ENCODE measurements at places on chromosomes 2 and 18.
A peak's percentile ranks its signal among the peaks of the same experiment; 100 is the strongest.

- DNase-seq: no peak
Measured at GRCh38 chr2:182587831-182588230, 128.2 kb upstream of the DNAJC10 start.

DNA sequence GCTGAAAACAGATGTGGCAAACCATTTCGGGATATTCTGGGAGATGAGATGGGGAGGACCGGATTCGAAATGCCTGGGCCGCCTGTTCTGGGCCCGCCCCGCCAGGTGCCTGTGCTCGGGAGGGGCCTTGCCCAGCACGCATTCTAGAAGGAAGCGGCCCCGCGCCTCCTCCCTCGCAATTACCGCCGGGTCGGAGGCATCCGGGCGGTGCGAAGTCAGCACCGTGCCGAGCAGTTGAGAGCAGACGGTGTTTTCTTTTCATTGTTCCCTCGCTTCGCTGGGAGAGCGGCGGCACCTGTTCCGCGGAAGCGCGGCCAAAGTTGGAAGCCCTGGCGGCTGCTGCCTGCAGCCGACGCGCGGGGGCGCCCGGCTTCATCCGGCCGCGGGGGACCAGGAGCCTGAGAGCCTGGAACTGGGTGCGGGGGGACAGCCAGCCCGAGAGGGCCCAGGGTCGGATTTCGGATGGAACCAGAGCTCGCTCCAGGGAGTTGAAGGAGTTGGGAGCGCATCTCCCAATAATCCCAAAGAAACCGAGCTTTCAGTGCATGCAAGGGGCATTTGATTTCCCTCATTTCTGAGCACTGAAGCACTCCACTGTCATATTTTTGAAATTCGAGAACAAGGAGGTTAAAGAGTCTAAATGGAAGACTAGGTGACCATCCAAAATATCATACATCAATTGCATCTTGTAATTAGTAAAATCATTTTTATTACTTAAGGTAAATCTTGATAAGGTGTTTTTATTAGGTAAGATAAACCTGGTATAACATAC lies 241.8 kb upstream of the RAB12 start:
- peak; percentile 40 for DNase-seq

DNA sequence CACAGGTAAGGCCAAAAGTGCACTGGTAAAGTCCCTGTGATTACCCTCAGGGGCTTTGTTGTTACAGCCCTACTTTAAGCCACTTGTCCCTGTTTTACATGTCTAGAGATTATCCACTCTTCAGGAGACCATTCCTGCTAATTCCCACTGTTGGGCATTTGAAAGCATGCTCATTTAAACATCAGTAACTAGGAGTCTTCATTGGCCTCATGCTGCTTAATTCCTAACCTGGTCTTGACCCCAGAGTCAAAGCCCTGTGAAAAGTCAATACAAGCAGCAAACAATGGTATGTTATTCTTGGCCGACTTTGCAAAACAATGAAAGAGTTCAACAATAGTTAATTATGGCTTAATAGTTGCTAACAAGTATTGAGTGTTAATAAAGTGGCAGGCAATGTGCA lies 23.2 kb downstream of the AFF3 start:
- DNase-seq: no peak

GRCh38 chr18:80200932-80201672 lies 46.2 kb downstream of the PARD6G start:
- DNase-seq: no peak

DNA sequence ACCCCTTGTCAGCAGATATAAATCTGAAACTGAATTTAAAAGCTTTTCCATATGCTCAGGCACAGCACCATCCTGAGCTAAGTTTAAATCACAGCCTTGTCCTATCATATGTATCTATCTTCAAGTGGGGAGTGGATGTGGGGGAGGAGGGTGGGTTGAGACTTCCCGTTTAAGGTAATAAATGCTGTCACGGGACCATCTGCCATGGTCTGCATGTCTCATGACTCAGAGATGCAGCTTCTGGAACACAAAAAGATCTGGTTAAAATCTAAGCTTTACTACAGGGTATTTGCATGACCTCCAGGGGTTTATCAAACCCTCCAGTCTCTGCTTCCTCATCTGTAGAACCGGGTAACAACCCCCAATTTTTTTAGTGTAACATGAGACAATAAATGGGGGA lies 377.7 kb upstream of the ST6GAL2 start:
- no peak for DNase-seq

GRCh38 chr2:99903981-99904380 lies 238.4 kb downstream of the AFF3 start:
- DNase-seq: no peak

DNA sequence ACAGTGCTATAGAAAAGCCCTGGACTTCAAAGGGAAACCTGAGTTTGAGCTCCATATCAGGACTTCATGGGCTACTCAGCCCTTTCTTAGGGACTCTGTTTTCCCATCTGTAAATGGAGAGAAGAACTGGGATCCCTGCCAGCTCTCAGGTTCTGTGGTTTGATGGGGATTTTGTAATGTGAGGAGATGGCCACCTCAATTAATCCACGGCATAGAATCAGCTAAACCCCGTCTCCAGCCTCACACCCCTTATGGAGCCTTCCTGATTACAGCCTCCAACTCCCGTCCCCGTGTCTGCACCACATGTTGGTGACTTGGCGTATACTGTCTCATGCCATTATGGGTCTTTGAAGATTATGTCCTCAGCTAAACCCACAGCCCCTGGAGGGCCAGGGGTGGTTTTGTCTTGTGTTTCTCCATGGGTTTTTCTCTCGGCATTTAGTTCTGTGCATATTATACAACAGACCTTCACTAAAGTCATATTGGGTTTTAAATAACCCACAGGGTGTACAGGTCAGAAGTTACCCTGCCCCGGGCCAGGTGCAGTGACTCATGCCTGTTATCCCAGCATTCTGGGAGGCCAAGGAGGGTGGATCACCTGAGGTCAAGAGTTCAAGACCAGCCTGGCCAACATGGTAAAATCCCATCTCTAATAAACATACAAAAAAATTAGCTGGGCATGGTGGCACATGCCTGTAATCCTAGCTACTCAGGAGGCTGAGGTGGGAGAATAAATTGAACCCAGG lies 63.8 kb upstream of the PPP1CB start:
- no peak for DNase-seq

- DNase-seq: no peak
Measured at GRCh38 chr2:205696331-205696926, 14.1 kb downstream of the NRP2 start.

DNA sequence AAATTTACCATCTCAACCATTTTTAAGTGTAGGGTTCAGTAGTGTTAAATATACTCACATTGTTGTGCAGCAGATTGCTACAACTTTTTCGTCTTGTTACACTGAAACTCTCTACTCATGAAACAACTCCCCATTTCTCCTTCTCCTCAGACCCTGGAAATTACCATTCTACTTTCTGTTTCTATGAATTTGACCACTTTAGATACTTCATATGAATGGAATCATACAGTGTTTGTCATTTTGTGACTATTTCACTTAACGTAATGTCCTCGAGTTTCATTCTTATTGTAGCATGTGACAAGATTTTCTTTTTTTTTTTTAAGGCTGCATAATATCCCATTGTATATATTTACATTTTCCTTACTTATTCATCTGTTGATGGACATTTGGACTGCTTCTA lies 203.8 kb downstream of the PLCL1 start:
- DNase-seq: no peak

DNA sequence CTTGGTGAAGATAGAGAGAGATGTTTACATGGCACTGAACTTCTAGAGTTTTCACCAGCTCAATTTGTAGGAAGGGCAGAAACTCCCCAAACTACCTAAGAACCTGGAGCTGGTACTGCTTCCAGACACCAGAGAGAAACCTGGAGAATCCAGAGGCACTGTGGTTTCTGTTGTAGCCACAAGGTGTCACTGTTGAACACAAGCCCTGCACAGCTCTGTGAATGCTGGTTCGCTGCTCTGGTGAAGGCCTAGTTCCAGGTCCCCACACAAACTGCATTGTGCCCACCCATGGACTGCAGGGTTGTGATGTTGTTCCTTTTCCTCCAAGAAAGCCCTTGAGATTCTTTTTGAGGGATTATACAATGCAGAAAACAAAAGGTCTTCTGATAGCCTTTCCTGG lies 150.5 kb upstream of the HS6ST1 start:
- no peak for DNase-seq

- no peak for DNase-seq
Measured at GRCh38 chr2:158745866-158746382, 49.2 kb upstream of the DAPL1 start.

DNA sequence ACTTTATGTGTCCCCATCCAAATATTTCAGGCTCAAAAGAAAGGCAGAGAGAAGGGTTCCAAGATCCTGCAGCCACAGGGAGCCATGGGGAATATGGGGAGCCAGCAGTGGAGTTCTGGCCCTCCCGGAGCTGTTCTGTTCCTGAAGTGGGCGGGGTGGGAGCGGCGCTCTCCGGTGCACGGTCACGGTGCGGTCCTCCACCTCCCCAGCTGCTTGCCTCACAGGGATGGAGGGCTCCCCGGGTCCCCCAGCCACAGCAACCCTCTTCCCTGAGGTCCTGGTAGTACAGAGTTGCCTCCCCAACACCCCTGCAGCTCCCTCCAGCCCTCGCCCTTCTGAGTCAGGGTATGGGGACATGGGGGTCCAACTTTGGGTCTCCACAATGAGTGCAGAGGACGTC lies 26.2 kb upstream of the SNED1 start:
- no peak for DNase-seq

DNA sequence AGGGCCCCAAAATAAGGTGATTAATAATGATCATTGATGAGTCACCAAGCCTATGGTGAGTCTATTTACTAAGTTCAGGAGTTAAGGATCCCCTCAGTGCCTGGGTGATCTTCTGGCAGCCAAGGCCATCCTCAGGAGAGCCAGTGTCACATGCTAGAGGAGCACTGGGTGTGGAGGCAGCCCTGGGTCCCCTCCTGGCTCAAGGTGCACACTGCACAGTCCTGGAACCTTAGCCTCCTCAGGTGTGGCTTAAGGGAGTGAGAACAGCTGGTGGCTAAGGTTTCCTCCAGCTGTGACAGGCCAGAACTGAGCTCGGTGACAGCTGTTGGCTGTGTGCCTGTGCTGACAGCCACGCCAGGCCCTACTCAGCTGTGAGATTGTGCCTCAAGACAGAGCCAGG lies 52.1 kb upstream of the ACAA2 start:
- no peak for DNase-seq

GRCh38 chr2:136051001-136051724 lies 65.7 kb upstream of the DARS1 start:
- DNase-seq: no peak

DNA sequence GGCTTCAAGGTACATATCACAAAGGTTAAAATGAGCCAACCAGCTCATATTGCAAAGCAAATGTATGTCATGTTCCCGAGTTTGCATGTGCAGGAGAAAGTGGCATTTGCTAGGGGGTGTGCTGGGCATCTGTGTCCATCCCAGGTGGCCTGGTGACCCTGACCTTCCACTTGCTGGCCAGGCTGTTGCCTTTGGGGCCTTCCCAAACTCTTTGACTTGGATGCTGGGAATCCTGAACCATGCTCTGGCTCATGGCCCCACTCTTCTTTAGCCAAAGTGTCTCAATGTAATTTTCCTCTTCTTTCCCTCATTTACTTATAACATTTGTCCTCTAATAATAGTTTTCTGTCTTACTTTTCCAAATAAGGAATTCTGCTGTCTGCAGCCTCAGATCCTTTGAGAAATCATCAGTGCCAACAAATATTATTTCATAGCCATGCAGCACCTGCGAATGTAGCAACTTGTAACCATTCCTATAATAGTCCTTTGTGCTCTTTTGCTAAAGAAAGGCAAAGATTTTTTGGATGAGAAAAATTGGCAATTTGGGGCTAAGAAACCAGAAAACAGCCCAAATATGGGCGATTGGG lies 64.2 kb downstream of the MTCL1 start:
- no peak for DNase-seq

- no peak for DNase-seq
Measured at GRCh38 chr2:179745635-179746256, 115.7 kb downstream of the ZNF385B start.

- DNase-seq: no peak
Measured at GRCh38 chr2:86302320-86302719, 35.1 kb downstream of the REEP1 start.

- no peak for DNase-seq
Measured at GRCh38 chr2:85577063-85577385, 362 bp upstream of the VAMP8 start.

GRCh38 chr18:29616867-29617266 lies 1425.7 kb downstream of the DSC3 start:
- no peak for DNase-seq

GRCh38 chr18:27240383-27240782 lies 55.3 kb upstream of the CHST9 start:
- no peak for DNase-seq

DNA sequence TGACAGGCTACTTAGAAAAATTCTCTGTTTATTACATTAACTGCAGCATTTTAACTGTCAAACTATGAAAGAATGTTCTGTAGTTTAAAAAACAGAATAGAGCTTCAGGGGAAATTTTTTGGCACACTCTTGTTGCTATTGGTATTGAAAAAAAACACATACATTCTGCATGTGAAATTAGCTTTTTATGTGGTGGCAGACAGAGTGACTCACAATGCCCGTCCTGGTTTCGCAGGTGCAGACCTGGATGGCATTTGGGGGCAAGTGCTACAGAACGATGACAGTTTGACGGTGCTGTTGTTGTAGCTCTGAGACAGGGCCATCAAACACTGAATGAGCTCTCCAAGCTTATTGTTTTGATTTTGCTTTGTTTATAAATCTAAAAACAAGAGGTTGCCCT lies 105.0 kb upstream of the MAP3K20 start:
- no peak for DNase-seq

GRCh38 chr2:144240656-144241339 lies 279.1 kb downstream of the ZEB2 start:
- no peak for DNase-seq

- peak; percentile 1 for DNase-seq
Measured at GRCh38 chr2:45595721-45596435, 15.2 kb downstream of the SRBD1 start.

DNA sequence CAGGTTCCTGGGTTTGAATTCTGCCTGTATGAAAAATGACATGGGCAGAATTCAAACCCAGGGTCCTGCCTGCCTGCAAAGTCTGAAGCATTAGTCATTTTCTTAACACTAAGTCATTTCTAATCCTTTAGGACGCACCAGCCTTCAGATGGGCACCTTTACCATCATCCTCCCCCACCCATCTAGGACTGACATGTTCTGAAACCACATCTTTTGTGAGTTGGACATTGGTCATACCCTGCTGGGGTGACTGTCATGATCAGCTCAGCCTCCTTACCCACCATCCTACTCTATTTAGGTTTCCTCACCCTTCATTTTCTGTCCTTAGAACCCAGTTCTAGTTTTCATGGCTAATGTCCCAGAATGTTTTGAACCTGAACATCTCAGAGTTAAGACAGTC lies 104.9 kb downstream of the TRIB2 start:
- DNase-seq: no peak

DNA sequence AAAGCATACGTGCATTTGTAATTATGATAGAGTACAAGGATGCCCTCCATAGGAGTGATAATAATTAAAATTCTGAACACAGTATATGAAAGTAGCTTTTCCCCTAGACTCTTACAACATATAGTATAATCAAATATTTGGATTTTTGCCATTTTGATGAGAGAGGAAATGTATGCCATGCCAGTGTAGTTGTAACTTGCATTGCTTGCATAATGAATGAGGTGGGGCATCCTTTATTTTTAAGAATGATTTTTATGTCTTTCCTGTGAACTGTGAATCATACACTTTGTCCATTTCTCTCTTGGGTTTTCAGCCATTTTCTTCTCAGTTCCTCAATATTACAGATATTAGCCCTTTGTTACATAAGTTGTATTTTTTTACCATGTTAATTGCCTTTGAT lies 197.5 kb downstream of the SCG2 start:
- DNase-seq: no peak

Data from C1 segment of cervical spinal cord (tissue), 14 donors.